Left lobe of liver (tissue), 2 donors: ENCODE measurements at places on chromosomes 2 and 18. TPM values are rescaled to one million over a fixed set of nuclear protein-coding genes. Genes with fewer than 3 reads are reported as not detected.

The ANKRD44 gene
- total RNA-seq = 7.9 TPM

DNA sequence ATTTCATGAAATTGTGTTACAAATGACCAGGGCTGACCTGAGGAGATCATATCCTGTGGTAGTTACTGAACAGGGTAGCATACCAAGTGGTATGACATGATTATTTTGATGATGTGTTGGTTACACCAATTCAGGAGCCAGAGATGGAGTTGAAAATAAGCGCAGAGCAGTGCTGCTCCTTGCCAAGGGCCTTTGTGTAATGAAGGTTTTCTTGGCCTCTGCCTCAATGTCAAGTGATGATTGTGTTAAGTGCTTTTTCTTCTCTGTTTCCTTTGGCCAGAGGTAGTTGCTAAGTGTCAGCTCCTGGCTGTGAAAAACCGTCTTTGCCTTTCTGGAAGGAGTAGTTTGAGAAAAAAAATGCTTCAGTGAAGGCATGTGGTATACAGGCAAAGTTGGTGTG is 131.2 kb downstream of the CERS6 start:
- DNase-seq = no peak

The RFX8 gene
- not detected for total RNA-seq

- DNase-seq = no peak
These were observed 1509.0 kb downstream of the LRP1B start for GRCh38 chr2:140621583-140622362.

DNA sequence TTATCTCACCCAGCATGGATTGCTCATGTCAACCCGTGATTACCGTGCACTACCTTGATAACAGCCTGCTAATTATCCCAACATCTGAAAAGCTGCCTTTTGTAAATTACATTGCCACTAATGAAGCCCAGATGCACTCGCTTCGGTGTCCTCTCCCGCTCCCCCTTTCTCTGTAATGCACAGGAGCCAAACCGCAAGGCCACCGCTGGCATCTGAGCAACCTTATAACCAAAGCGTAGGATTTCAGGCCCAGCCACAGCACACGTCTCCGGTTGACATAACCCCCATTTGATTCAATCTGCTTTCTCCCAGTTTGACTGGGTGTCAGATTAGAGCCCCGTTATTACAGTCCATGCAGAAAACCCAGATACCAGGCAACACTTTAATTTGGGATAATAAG is 341.2 kb downstream of the ALK start:
- no peak for DNase-seq

- peak; percentile 11 for DNase-seq
These were observed 4.2 kb downstream of the ALLC start for GRCh38 chr2:3662239-3662638.

DNA sequence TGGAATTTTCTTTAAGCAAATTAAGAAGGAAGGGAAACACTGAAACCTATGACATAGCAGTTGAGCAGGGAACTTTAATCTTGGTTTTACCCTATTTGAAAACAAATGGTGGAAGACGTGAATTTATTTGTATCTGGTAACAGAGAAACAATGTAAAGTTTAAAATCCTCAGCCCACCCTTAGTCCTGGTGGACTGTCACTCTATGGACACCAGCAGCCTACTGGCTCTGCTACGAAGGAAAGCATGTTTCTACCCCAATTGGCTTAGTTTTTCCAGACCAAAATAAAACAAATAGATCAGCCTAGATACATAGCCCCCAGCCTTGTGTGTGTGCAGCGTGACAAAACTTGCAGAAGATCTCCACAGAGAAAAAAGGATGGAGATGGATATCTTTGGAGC is 7.4 kb downstream of the ZEB2 start:
- DNase-seq = no peak

DNA sequence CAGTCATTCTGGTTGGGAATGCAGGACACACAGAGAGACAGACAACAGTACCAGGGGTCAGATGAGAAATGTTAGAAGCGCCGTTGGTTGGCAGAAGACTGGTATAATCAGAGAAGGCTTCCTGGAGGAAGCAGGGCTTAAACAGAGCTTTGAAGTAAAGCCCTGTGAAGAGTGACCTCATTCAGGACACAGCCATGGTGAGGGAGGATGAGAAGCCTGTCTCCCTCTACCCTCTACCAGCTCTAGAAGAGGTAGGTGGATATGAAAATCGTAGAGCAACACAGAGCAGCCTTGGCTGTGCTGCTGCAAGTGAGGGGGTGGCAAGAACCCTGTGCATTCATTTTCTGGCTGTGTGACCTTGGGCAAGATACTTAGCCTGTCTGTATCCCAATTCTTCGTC is 14.2 kb downstream of the TET3 start:
- DNase-seq = no peak

GRCh38 chr2:174602745-174603144 is 5.1 kb upstream of the WIPF1 start:
- DNase-seq = no peak

DNA sequence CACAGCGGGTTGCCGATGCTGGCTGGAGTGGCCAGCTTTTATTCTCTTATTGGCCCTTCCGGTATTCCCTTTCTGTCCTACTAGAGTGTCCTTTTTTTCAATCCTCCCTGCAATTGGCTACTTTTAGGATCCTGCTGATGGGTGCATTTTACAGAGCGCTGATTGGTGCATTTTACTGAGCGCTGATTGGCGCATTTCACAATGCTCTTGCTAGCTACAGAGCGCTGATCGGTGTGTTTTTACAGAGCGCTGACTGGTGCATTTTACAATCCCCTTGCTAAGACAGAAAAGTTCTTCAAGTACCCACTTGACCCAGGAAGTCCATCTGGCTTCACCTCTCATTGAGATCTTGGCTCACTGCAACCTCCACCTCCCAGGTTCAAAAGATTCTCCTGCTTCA is 44.4 kb upstream of the SPRED2 start:
- no peak for DNase-seq

DNA sequence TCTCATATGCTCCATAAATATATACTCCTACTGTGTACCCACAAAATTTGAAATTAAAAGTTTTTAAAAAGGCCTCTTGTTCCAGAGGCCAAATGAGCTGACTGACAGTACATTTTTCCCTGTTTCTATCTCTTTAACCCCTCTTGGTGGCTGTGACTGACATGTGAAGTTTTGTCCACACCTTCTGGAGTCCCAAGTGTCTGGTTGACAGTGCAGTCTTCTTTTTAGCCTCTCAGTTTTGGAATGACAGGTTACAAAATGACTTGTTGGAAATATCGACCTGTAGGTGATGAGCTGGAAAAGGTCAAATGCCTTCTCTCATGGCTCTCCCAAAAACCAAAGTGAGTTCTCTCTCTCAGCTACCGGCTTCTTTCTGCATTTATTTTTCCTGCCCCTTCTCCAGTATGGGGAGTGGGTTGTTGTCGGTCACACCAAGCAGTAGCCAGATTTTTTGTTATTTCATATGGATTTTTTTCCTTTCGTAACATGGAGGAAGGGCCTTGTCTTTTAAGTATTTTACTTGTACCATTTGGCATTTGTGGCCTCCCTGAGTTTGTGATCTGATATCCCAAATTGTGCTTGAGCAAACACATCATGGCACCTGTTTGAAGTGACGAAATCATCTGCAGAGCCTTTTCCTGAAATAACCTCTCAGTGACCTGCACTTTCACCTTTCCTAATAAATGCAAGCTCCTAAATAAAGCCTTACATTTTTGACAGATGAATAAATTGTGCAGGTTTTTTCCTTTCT is 143.9 kb downstream of the ESCO1 start:
- DNase-seq = peak; percentile 56

The TMEM169 gene
- total RNA-seq = 1.5 TPM

GRCh38 chr2:202452744-202453143 is 76.6 kb downstream of the BMPR2 start:
- no peak for DNase-seq

The TNP1 gene
- total RNA-seq = not detected

GRCh38 chr2:134023854-134024253 is 230.0 kb upstream of the MGAT5 start:
- DNase-seq = no peak

DNA sequence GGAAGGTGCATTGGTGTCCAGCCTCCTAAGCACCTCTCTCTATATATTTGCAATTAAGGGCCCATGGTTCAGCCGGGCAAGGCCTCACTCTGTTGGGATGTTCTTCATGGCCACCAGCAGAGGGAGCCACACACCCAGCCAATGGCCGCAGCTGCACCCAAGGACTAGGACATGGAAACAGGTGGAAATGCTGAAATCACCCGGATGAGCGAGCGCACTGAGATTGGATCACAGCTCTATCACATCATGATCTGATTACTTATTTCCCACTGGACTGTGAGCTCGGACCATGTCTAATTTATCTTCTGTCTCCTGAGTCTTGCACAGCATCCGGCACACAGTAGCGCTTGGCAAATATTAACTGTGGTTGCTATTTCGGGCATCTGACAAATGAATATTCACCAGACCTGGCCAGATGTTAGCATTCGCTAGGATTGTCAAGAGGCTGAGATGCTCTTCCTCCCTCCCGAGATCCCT is 31.2 kb downstream of the KIF3C start:
- peak; percentile 84 for DNase-seq

DNA sequence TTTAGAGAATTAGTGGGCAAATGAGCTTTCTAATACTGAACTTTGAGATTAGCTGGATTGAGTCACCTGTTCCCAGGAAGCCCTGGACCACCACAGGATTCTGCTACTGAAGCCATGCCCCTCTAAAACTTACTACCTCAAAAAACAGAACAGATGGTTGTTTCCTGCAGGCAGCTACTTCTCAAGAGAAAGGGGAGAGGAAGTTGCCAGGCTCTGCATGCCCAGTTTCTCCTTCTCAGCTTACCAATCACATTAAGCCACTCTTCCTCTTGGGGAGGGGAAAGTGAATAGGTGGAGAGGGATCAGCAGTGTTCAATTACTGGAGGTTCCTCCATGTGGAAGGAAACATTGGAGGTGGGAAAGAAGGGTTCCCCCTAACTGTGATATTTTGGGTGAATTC is 24.9 kb upstream of the C1GALT1C1L start:
- no peak for DNase-seq

The TLX2 gene
- total RNA-seq = 0.08 TPM

DNA sequence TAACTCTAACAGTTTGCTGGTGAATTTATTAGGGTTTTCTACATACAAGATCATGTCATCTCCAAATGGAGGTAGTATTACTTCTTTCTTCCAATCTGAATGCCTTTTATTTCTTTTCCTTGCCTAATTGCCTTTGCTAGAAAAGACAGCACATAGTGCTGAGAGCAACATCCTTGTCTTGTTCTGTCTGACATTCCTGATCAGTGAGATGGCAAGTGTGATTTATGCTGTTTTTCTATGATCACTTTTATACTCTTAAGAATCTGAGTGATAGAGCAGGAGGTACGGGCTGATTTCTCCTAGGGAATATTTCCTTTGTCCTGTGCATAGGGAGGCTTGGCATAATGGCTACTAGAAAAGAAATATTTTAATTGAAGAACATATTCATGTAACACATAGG is 17.3 kb downstream of the LYPD6B start:
- DNase-seq = no peak

The TFCP2L1 gene
- 0.30 TPM for total RNA-seq

- DNase-seq = peak; percentile 77
These were observed 8.0 kb upstream of the MBP start for GRCh38 chr18:77140439-77141109.

DNA sequence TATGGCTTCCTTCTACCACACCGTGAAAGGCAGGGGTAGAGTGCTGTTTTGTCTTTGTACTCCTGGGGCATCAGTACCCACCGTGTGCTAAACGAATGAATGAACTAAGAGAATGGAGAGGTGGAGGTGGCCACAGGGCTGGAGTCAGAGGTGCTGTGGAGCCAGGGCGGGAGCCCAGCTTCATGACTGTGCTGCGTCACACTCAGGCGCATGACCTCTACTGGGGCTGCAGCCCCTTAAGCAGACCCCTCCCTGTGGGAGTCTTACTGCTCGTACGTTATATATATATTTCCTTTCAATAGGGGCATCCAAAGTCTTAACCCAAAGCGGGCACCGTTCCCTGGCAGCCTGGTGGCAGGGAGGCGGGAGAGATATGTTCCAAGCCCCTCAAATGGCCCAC is 18.0 kb upstream of the LBH start:
- no peak for DNase-seq

- no peak for DNase-seq
These were observed 225.5 kb downstream of the PARD3B start for GRCh38 chr2:204770735-204771134.
